ENCODE measurements at places on chromosomes 12 and 14.

DNA sequence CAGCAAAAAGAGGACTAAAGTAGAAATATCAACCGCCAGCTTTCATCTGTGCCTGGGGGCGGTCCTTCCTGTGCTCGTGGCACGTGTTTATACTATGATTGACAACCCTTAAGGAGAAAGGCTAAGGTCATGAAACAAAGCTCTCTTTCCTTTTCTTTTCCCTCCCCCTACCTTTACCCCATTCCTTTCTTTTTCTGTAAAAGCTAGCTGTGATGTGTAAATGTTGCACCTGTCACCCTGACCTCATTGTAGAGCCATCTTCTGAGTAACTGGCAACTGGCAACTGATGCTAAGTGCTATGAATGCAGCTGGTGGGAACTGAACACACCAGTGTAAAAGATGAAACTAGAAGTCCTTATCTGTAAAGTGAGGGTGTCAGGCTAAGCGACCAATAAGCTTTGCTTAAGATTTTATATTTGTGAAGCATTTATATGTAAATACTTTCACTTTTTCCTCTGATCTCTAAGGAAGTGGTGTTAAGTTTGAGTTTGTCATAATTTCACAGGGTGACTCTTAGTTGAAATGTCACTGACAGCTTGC, 102.8 kb upstream of the BCAT1 start:
- no peak for DNase-seq

DNA sequence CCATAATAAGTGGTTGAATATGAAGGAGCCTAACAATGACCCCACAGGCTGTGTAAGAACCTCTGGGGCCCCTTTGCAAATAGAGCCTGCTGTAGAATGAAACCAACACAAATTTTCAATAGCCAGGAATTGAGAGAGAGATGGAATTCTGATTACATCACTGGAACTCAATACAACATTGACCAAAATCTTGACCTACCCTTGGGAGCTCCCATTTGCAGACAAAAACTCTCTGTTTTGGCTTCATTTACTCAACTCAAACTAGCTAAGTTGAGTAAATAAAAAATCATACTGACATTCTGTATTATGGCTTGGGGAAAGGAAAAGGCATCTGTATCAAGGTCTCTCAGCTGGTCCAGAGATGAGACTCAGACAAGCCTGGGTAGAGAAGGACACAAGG, 91.0 kb downstream of the TBX3 start:
- DNase-seq = no peak

DNA sequence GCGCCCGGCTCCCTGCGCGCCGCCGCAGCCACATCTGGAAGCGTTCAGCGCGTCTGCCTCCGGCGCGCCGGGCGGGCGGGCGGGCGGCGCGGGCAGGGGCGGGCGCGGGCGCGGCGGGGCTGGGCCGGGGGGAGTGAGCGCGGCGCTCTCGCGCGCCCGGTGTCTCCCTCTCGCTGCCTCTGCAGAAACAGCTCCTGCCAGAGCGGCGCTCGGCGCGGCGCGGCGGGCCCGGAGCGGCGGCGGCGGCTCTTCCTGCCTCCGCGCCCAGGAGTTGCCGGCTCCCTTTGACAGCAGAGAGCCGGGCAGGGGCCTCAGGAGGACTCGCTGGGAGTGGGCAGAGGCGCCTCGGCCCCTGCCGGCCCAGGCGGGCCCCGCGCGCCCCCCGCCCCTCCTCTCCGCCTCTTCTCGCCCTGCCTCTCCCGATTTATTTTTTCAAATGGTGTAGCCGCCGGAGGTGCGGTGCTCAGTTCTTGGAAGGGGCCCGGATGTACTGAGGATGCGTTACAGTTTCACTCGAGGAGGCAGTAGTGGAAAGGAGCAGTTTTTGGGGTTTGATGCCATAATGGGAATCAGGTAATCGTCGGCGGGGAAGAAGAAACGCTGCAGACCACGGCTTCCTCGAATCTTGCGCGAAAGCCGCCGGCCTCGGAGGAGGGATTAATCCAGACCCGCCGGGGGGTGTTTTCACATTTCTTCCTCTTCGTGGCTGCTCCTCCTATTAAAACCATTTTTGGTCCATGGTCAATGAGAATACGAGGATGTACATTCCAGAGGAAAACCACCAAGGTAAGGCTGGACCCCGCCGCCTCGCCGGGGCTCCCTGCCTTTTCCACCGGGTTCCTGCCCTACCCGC, at the start of gene CACNA1C:
TSS of gene CACNA1C (plus strand) at position 162 of the 853 bp plus-strand sequence. CDS start at position 738, 576 bp downstream.
- DNase-seq = no peak

DNA sequence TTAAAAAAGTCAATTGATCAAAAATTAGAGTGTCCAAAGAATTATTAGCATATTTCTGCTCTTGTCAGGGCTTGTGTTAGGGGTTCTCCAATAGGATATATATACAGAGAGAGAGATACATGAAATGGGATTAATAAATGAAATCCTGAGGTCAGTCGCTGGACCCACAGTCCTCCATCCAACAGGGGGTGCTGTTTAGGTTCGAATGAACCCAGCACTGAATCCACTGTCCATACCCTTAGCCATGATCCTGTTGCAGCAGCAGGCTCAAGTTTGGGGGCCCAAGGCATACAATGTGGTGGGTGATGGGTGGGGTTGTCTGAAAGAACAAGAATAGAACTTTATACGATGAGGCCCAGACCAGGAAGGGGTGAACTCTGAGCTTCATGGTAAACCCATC, 780 bp upstream of the MYO1H start:
- DNase-seq = no peak

- no peak for DNase-seq
Measured at GRCh38 chr14:44316647-44317440, 190.2 kb downstream of the FSCB start.

- DNase-seq = no peak
Measured at GRCh38 chr14:102229739-102230092, 75.2 kb downstream of the MOK start.

GRCh38 chr14:79089576-79089975, 919.4 kb downstream of the NRXN3 start:
- no peak for DNase-seq

DNA sequence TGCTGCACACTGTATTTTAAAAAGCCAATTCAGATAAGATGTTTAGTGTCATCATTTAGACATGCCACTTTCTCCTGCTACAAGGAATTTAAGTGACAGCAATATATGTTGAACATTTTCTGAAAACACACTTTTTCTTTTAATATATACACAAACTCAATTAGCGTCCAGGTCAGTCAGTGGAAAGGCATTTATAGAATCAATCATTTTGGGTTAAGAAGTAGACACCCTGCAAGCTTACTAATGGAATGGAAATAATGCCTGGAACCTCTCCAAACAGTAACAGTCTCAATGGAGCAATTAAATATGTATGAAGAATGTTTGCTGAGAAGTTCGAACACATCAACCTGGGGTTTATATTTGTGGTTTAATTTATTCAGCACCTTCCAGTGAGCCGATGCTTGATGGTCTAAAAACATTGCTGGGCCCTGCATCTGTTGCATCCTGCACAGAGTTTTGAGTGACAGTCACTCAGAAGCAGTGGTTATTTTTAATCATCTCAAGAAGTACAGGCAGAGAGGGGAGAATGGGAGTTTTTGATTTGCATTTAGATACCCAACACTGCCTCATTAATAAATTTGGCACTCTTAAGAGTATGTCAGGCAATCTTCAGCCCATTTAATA, 410.7 kb downstream of the TMEM117 start:
- no peak for DNase-seq

DNA sequence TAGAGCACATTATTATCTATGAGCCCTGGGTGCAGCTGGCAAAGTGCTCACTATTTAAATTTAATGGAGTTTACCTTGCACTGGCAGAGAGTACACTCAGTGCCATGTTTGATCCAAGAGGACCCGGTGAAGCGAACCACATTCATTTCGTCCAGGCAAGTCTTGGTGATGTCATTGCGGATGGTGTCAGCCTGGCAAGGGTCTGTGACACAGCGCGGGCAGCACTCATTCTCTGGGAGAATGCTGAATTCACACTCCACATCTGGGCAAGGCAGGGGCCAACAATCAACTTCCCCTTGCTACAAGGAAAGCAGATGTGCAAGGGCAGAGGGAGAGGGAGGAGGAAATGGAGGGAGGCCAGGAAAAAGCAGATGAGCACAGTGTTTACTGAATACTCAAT, 356.2 kb downstream of the NELL2 start:
- DNase-seq = no peak

- no peak for DNase-seq
Measured at GRCh38 chr12:53279283-53279869, 11.3 kb downstream of the ESPL1 start.

All from stimulated activated CD8-positive, alpha-beta memory T cell treated with anti-CD3 and anti-CD28 coated beads, Interleukin-7, amount 100 ng/mL, for 1 hour (primary cell).